ENCODE measurements at places on chromosomes 13 and 19.

GRCh38 chr13:105084931-105085330 lies 1450.5 kb downstream of the EFNB2 start:
- DNase-seq: no peak

- DNase-seq: no peak
Measured at GRCh38 chr13:54706336-54706735, 1677.7 kb downstream of the OLFM4 start.

GRCh38 chr19:589693-590395 lies at the start of gene HCN2:
TSS of gene HCN2 (plus strand) at chr19:589881. CDS start at chr19:589946, 65 bp downstream.
- DNase-seq: no peak

DNA sequence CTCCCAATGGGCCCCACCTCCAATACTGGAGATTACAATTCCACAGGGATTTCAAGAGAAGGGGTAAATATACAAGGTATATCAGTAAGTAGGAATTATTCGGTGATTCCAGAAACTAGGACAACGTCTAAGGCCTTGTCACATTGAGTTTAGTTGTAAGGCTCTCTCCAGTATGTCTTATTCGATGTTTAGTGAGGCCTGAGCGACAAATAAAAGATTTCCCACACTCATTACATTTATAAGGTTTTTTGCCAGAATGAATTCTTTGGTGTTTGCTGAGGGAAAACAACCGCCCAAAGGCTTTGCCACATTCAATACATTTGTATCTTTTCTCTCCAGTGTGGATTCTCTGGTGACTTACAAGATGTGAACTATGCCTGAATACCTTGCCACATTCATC lies 19.1 kb upstream of the ZNF841 start:
- no peak for DNase-seq

- DNase-seq: no peak
Measured at GRCh38 chr19:30289336-30289735, 82.8 kb upstream of the ZNF536 start.

Measured in activated T-cell treated with anti-CD3 and anti-CD28 coated beads, Interleukin-2, amount 50 U/mL, for 48 hours (primary cell).